ENCODE measurements at places on chromosomes 12 and 14.

DNA sequence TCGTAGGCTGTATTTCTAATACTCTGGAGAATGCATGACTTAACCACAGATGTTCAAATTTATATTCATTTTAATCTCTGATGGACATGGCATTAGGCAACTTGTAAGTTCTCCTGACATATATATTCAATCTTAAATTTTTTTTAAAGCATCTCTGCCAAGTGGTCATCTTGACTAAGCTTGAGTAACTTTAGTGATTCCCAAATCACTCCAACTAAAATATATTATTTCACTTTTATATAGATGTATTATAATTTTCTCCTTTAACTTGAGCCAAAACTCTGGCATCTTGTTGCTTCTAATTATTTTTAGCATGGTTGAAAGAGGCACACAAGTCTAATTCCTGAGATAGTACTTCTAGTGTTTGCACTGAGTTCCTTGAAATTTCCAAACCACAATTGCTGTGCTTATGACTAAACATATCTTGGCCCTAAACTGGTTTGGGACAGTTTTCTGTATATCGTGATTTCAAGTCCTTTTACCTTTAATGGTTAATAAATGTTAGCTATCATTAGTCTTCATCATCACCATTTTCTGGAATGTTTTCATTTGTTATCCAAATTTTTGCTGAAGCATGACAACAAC, 8.4 kb downstream of the LRFN5 start:
- no peak for DNase-seq

- no peak for DNase-seq
These were observed 105.4 kb downstream of the DENND5B start for GRCh38 chr12:31485571-31485970.

DNA sequence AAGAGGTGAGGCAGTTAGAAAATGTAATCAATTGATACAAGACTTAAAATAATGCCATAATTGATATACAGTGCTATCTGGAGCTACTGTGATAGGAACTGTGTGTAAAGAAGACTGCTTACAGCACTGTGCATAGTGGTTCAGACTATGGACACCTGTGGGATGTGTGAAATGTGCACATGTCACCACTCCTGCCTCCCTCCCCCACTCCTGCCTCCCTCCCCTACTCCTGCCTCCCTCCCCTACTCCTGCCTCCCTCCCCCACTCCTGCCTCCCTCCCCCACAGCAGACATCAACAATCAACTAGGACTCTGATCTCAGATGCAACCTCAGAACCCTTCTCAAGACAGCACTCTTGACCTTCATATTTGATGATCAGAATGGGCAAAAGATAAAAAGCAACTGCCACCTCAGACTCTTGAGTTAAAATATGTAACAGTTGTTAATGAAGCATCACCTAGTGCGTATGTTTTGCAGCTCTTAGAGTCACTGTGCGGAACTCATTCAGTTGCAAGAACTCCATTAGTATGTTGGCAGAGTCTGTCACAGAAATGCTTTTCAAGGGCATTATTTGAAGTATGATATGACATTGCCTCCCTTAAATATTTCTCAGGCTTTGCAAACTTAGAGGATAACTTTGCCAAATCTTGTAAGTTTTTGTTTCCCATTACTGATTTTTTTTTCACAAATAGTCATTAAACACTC, 255.2 kb upstream of the DDHD1 start:
- no peak for DNase-seq

- DNase-seq, result no peak
These were observed 11.3 kb downstream of the NOS1 start for GRCh38 chr12:117350140-117350539.

DNA sequence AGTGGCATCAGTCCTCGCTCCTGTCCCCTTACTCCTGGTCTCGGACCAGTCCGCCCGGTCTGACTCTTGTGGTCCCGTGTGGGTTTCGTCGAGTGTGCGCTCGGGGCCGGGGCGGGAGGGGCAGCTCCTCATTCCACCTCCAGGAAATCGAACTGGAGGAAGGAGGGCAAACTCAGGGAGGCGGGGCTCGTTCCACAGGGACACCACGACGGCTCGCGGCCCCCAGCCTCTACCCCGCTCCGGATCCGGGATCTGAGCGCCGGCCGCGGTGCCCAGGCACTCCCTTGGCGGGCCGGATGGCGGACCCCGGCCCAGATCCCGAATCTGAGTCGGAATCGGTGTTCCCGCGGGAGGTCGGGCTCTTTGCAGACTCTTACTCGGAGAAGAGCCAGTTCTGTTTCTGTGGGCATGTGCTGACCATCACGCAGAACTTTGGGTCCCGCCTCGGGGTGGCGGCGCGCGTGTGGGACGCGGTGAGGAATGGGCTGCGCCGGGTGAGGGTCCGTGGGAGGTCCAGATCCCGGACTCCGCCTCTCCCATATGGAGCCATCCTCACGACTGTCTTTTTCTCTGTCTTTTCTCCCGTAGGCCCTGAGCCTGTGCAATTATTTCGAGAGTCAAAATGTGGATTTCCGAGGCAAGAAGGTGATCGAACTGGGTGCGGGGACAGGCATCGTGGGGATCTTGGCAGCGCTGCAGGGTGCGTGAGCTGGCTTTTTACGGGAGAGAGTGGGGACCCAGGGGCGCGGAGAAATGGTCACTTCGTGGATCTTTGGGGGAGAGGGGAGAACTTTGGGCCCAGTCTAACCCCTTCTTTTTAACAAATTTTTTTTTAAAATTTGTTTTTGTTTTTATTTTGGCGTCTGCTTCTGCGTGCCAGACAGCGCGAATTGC, at the start of gene EEF1AKMT3:
EEF1AKMT3 (plus strand) TSS at position 186 of the 894 bp plus-strand sequence; CDS start at position 297, 111 bp downstream.
- peak; percentile 48 for DNase-seq

GRCh38 chr12:34033628-34034296, 11.5 kb downstream of the ALG10 start:
- DNase-seq, result no peak

- no peak for DNase-seq
These were observed 134.0 kb downstream of the DYRK2 start for GRCh38 chr12:67782573-67782972.
